NCI-H146 (cell line): ENCODE measurements at places on chromosomes 16 and 17.

- no peak for DNase-seq
These were observed 14.5 kb downstream of the BAIAP2 start for GRCh38 chr17:81049372-81049911.

- DNase-seq, result no peak
These were observed 252.2 kb upstream of the DYNLRB2 start for GRCh38 chr16:80288616-80289015.

DNA sequence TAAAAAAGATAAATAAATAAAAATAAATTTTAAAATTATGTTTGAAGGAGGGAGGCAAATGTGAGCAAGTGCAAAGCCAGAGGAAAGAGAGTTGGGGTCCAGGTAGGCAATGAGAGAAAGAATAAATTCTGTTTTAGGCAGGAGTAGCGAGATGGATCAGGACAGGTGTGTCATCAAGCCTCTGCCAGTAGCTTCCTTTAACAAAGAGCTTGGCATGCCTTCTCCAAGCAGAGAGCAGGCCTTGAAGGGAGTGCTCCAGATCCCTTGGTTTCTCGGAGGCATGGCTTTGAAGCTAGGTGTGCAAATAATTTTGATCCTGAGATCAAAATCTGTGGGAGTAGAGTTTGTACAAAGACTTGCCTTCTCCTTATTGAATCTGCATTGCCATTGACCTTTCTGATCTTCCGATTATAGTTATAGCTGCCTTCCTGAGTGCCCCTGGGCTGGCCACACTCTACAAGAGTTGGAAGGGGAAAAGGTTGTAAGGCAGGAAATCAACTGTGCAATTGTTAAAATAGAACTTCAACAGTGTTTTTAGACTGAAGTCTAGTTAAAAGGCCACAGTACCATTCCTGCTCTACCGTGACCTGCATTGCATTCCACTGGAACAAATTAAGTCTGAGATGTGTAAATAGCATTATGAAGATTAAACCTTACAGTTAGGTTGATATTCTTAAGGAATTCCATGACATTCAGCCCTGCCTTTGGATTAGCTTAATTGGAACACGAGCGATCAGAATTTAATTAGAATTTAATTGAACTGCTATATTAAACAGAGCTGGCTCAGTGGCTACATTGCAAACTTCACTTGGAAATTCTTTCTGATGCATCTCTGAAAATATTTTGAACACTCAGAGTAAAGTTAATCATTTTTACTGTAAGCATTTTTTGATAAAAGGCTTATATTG, 33.7 kb downstream of the IQCK start:
- DNase-seq, result no peak

GRCh38 chr17:38632334-38632733, 26.6 kb upstream of the SRCIN1 start:
- DNase-seq, result no peak

DNA sequence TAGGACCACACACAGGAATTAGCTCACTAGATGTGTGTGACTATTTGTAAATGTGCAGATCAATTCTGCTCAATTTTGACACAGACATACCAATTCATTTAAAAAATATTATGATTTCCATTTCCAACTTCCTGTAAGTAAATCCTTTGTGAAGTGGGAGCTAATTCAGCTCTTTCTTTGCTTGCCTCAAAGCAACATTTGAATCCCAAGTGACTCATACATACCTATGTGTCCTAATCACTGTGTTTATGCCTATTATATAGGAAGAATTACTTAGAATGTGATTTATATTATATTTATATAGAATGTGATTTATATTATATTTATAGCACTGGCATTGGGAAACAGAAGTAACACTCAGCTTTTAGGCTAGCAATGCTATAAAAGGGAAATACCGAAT, 195.9 kb upstream of the C17orf78 start:
- DNase-seq, result no peak

- DNase-seq, result no peak
These were observed 67.0 kb downstream of the PRMT7 start for GRCh38 chr16:68377667-68378393.

DNA sequence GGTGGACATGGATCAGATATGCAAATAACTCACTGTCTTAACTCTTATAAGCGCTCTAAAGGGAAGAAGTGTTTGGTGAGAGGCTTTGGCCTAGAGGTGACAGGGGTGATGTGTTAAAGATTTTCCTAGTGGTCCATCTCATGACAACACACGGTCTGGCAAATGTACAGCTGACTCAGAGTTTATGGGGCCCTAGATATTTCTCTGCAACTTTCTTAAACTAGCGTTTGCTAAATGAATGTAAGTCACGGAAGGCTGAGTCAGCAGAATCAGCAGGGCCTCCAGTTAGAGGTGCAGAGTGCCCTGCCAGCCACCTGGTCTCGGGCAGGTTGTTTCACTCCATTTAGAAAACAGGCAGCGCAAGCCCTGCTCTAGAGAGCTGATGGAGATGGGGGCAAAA, 40.1 kb downstream of the CLEC16A start:
- no peak for DNase-seq

DNA sequence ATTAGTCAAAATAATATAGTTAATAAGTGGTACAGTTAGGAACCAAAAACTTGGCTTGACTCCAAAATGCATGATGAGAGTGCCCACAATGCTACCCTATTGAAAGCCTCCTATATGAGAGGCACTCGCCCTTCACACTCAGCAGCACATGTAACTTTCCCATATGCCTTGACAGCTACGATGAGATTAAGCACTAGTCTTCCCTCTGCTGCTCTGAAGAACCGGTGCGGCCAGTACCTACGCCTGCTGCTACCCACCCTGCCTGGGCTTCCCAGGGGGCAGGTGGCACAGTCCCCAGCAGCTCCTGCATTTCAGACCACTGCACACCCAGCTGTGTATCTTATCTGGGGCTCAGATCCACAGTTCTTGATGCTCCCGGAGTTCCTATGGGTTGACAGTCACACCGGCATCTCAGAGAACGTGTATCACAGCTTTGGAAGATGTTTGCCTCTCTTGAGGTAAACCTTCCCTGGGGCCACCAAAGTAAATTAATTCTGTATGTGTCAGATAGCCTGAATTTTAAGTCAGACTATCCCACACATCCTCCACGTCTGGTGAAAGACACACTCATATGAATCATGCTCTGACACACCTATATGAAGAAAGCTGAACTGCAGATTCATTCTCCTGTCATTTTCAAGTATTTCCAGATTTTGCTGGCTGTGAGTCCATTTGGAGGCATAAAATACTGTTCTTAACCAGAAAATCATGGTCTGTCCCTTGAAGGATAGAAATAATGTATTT, 77.8 kb downstream of the MYH10 start:
- no peak for DNase-seq

- DNase-seq, result no peak
These were observed 3.7 kb upstream of the IL34 start for GRCh38 chr16:70642633-70643032.

DNA sequence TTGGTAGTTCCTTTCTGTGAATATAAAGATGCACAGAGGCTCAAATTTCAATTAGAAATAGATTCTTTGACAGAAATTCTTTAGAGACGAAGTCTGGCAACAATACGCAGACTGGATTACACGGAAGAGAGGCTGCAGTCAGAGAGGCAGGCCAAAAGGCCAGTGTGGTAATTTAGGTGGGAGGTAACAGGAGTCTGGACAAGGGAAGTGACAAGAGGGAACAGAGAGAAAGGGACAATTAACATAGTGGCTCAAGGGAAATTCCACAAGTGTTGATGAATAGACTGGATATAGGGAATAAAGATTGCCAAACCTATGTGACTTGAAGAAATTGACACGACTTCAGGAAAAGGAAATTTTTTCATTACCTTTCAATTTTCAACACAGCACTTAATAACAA, 54.6 kb downstream of the STX8 start:
- no peak for DNase-seq

DNA sequence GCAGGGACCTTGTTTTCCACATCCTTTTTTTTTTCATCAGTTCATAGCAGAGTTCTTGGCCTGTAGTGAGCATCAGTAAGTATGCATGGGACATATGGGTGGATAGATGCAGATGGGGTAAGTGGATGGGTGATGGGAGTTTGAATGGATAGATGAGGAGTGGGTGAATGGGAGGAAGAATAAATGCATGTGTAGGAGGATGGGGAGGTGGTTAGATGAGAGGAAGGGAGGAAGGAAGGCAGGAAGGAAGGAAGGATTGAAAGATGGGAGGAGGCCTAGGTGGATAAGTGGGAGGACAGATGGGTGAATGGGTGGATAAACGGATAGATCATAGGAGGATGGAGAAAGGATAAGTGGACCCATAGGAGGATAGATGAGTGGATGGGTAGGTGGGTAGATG, 3.9 kb upstream of the BEAN1 start:
- no peak for DNase-seq

- no peak for DNase-seq
These were observed 15.1 kb upstream of the DHX8 start for GRCh38 chr17:43468691-43469139.
